Activated naive CD4-positive, alpha-beta T cell treated with Interleukin-2 at 50 U/mL for 16 hours (primary cell): ENCODE measurements at places on chromosomes 5 and 9.

- peak; percentile 8 for DNase-seq
Measured at GRCh38 chr9:105693435-105694189, 729 bp upstream of the TMEM38B start.

- DNase-seq: peak; percentile 85
Measured at GRCh38 chr5:35924950-35925722, 13.3 kb downstream of the CAPSL start.

GRCh38 chr9:124392254-124392870 is 22.9 kb downstream of the PSMB7 start:
- no peak for DNase-seq

- no peak for DNase-seq
Measured at GRCh38 chr9:91291866-91292265, 69.9 kb downstream of the AUH start.

DNA sequence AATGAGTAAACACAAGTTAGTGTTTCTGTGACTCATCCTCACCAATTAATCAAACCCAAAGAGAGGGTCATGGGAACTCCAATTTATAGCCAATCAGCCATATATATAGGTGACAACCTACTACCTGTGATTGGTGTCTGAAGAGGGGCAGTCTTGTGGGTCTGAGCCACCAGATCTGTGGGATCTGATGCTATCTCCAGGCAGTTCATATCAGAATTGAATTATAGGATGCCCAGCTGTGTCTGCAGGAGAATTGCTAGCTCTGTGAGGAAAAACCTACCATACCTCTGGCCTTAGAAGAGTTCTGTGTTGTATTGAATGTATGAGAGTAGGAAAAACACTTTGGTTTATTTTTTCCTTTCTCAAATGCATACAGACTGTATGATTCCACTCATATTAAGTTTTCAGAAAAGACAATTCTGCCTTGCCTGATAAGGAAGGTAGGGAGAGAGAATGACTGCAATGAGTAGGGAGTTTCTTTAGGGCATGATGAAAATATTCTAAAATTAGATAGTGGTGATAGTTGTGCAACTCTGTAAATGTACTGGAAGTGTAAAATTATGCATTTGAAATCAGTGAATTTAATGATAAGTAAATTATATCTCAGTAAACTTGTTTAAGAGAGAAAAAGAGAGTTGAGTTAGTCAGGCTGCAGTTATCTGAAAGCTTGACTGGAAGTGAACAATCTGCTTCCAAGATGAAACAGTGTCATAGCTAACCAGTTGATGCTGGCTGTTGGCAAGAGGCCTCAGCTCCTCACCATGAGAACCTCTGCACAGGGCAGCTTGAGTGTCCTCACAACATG is 274.9 kb downstream of the AUH start:
- DNase-seq: no peak

GRCh38 chr5:171588790-171589189 is 169.3 kb downstream of the FGF18 start:
- DNase-seq: no peak

GRCh38 chr5:133670336-133670735 is 58.0 kb upstream of the FSTL4 start:
- DNase-seq: no peak

DNA sequence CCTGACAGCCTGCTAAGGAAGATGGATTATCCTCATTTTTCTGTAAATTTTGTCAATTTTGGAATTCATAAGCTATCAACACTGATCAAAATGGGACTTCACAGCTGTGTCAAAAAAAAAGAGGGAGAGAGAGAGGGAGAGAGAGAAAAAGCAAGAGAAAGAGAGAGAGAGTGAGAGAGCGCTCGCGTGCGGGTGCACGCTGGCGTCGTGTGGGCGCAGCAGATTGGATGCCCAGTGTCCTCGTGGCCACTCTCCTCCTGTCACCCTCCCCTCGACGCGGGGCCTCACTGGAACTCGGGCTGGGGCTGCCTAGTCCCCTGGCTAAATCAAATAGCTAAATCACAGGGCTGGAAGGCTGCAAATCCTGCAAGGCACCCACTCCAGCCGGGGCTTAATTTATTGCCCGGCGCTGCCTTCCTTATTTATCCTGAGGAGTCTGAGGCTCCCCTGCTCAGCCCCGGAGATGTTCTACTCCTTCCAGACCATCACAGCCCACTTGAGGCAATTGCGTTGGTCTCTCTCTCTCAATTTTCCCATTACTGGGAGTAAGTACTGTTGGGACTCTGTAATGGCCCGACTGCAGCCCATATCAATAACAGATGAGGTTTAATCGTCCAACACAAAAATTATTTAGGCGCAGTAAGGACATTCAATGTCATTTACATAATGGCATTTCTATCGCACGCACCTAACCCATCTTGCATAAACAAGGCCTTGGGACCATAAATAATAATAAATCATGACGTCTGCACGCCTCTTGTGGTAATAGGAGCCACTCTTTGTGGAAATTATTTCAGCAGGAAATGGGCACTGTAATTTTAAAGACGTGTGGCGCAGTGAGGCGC is 94.2 kb downstream of the PAX5 start:
- no peak for DNase-seq

DNA sequence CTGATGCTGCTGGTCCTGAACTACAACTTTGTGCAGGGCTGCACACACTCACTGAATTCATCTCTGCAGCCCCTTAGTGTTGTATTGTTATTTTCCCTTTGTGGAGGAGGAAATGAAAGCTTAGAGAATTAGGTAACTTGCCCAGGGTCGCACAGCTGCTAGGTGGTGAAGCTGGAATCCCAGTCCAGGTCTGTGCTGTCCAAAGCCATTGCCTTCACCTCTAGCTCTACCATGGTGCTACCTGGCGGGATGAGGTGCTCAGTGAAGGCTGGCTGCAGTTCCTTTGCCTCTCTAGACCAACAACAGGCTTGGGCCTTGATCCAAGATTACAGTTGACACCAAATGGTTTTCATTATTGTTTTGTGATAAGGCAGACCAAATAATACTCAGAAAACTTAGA is 177.8 kb upstream of the PITX1 start:
- no peak for DNase-seq

DNA sequence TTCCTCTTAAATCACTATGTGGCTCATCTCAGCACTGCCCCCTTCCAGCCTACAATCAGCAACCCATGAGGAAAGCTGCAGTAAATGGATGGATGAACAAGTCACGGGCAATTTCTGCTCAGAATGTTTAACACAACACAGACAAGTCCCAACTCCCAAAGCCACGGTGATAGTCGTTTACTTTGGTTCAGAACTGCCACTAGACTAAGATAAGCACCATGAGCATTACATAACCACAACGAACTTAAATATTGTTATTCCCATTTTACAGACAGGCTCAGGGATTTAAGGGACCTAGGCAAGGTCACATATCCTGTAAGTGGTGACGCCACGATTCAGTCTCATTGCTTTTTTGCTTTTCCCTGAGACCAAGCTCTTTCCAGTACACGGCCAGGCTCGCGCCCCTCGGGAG is 2.0 kb upstream of the SMIM27 start:
- DNase-seq: no peak

DNA sequence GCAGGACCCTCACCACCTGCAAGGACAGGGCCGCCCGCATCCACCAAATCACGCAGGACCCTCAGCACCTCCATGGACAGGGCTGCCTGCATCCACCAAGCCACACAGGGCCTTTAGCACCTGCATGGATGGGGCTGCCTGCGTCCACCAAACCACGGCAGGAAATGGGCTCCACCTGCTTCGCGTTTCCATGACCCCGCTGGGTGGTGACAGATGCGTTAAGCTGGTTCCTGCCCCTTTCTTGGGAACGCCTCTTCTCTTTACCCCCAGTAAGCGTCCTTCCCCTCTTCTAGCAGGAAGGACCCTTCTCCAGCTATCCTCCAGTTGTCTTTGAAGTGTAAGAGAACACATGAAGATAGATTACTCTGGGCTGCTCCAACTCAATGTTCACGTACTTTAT is 13.5 kb downstream of the FBP1 start:
- DNase-seq: no peak

- no peak for DNase-seq
Measured at GRCh38 chr5:52961274-52961681, 27.9 kb upstream of the ITGA2 start.

DNA sequence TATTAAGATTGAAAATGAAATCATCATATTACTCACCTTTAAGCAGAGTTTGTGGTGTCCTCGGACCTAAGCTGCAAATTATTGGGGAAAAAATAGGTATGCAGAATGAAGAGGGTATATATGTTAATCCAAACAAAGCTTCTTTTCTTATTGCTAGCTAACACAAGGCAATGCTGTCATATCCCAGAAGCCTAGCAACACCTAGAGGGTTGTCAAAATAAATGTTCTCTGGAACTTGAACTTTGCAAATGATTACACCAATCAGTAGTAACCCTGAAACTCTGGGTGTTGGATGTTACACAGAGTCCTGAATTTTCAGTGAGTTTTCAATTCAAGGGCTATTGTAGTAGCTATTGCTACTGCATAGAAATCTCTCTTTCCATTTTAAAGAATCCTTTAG is at the start of gene C6:
Gene C6, minus strand, starts transcription at position 193 of the 400 bp plus-strand sequence. CDS start 10,302 bp downstream, outside the sequence.
- DNase-seq: no peak

GRCh38 chr9:2302606-2303005 is 287.5 kb downstream of the SMARCA2 start:
- no peak for DNase-seq

- DNase-seq: no peak
Measured at GRCh38 chr5:150628936-150629485, 11.4 kb upstream of the SYNPO start.

GRCh38 chr5:4883360-4883759 is 256.8 kb upstream of the ADAMTS16 start:
- DNase-seq: no peak

- DNase-seq: no peak
Measured at GRCh38 chr5:36654564-36654963, 48.2 kb downstream of the SLC1A3 start.

- no peak for DNase-seq
Measured at GRCh38 chr5:148186248-148187003, 16.4 kb upstream of the SPINK6 start.

DNA sequence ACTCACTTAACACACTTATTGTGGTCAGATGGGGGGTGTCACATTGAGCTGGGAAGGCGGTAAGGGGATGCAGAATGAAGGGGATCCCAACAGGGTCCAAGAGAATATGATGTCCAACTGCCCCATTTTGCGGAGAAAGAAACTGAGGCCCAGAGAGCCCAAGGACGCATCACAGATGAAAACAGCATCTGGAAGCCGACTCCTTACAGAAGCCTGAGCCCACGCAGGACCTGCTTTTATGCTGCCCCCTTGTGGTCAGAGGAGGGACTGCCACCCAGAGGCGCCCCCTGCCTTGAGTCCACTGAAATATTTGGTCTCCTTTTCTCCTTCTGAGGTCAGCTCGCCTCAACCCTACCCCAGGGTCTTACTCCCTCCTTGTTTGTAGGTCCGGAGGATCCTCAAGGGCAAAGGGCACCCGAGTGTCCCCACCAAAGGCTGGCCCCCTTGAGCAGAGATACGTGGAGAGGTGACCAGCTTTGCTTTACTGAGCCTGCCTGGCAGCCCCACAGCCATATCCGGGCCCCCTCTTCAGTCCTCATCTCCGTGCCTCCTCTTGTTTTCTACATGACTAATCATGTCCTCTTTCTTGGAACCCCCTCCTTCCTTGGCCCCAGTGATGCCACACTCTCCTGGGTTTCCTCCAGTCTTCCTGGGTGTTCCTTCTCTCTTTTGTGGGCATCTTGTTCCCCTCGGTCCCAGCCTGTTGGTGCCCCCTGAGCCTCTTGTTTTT is 30.0 kb upstream of the TTLL11 start:
- DNase-seq: peak; percentile 77

DNA sequence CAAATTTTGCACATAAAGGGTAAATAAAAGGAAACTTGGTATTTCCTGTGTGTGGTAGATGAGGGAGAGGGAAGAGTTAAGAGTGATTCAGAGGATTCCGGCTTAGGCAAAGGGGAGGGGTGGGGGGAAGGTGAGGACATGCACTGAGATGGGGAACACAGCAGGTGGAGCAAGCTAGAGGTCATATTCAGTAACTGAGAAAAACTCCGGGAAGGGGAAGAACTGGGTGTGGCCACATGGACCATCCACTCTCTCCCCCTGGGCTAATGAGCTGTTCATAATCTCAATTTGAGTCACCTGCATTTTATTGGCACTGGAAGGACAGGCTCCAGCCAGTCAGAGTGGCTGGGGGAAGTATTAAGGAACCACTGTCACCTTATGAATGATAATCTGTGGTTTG is 45.1 kb upstream of the UGCG start:
- no peak for DNase-seq
